Stimulated activated CD8-positive, alpha-beta memory T cell treated with anti-CD3 and anti-CD28 coated beads, Interleukin-15, amount 100 ng/mL, for 1 hour (primary cell): ENCODE measurements at places on chromosomes 2 and 18.

DNA sequence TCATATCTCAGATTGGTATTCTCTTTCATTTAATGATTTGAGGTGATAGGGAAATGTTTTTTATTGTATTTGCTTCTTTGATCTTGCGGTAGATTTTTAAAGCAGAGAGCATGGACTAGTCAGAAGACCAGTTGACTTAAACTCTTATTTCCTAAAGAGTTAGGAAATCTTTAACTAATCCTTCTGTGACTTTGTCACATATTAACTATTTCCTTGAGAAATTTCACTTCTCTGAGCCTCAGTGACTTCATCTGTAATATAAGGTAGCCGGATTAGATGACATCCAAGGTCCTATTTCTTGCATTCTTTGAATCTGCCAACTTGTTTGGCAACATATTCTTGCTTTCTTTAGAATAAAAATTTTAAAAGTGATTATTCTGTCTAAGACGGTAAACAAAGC lies 55.6 kb downstream of the MTX2 start:
- DNase-seq: no peak

- DNase-seq: no peak
Observed at GRCh38 chr18:55085557-55086285, 126.5 kb upstream of the CCDC68 start.

- no peak for DNase-seq
Observed at GRCh38 chr2:204670756-204671155, 125.5 kb downstream of the PARD3B start.

- no peak for DNase-seq
Observed at GRCh38 chr2:127155028-127155581, 48.2 kb upstream of the BIN1 start.

DNA sequence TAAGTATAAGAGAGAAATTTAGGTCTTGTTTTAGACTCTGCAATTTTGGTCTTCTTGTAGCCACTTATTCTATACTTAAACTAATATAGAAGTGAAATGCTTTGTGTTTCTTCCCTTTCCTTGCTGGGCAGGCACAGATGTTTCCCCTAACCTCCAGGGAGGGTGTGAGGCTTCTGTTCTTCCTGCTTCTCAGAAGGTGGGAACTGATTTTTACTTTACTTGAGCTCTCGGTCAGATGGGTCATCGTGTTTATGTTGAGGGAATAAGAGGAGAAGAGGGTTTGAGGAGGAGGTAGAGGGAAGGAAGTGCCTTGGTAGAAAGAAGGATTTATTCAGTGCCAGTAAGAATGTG lies 92.5 kb upstream of the CXCR4 start:
- DNase-seq: no peak

GRCh38 chr2:9708683-9709538 lies 78.1 kb upstream of the YWHAQ start:
- DNase-seq: no peak

- DNase-seq: no peak
Observed at GRCh38 chr2:165863810-165864261, 69.8 kb upstream of the GALNT3 start.

DNA sequence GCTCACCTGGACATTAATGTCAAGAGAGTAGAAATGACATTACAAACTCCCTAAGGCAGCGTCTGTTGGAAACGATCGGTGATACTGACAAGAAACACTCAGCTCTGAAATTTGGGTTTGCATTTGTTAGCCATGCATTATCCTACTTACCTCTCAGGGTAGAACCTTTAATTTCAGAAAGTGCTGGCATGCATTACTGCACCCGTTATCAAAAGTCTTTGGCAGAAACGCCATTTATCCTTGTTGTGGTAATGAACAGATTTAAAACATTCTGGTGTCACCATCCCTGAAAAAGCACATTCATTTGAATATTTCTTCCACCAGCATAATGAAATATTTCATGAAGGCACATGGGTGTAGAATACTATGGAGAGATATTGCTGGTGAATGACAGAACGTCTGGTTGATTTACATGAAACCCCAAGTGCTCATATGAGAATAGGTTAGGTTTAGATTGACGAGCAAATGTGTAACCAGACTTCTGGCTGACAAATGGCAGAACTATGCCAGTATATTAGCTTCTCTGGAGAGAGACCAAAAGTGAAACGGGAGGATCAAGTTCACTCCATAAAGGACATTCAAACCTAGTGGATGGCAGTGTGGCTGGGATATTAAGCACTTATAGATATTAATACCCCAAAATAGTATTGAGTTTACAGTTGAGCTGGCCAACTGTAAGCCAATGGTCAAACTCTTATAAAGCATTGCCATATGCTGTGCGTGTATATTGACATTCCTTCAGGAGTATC lies 53.5 kb upstream of the ITGB6 start:
- DNase-seq: no peak

DNA sequence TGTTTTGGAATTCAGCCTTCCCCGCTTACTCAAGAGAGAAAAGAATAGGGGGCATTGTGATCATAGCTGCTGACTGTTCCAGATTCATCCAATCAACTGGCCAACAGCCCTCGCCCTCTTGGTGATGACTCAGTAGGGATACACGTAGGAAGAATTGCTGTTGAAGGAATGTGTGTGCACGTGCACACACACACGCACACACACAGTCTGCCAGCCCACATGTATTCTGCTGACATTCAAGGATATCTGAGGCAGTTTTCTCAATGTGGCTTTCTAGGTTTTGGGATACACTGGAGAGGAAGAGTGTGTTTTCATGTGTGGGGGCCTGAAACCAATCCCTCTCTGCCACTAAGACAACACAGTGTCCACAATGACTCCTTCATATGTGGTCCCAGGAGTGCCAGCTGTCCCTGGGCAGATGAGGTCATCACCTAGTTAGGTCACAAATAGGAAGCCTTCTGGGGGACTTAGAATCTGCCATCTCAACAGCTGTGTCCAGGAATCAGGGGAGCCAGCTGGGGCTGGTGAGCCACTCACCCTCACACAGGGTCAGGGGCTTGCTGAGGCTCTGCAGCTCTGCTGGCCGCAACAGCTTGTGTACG lies 352.6 kb downstream of the SS18 start:
- DNase-seq: no peak
